ENCODE measurements at places on chromosomes 13 and 19.

DNA sequence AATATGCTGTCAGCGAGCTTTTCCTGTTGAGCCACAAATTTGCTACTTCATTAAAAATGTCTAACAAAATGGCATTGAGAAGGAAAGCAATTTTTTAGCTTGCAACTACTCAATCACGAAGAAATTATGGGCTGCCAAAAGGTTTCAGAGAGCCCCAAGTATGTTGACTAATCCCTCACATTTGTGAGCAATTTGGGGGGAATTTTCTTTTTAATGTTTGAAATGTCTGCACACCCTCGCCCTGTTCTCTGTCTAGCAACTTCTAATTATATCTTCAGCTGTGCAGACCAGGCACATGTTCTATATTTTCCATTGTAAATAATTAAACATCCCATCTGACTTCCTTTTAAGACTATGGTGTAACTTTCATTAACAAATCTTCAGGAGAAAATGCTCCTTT is 192.9 kb downstream of the DCT start:
- DNase-seq = no peak

DNA sequence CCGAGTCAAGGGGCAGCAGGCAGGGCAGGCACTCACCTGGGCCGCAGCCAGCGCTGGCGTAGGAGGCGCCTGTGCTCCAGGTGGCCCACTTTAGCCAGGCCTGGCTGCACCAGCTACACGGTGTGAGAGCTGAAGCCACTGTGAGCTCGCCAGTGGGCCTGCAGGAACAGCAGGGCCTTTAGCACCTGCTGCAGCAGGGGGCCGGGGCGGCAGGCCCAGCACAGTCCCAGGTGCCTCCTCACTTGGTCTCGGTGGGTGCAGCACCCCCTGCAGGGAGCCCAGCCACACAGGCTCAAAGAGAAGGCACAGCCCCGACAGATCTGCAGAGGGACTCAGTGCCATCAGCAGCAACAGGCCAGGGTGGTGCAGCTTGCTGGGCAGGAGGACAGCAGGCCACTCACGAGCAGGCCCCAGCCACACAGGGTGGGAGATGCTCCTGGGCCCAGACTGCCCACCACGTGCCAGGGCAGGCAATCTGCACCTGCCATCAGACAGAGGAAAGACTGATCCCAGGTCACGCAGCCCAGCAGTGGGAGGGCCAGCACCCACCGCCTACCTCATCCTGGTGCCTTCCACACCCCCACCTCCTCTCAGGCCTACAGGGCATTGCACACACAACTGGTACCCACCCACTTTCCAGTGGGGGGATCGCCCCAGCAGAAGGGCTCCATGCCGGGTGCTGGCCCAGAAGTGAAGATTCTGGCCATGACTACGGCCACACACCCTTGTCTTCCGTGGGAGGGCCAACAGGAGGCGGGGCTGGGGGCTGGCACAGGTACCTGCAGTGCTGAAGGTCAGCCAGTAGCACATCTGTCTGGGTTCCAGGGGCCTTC is 15.8 kb downstream of the ARHGAP33 start:
- peak; percentile 64 for DNase-seq

- no peak for DNase-seq
These were observed 18.6 kb downstream of the SERPINE3 start for GRCh38 chr13:51357928-51358595.

GRCh38 chr19:31570718-31571117 is 221.5 kb upstream of the TSHZ3 start:
- DNase-seq = peak; percentile 20

DNA sequence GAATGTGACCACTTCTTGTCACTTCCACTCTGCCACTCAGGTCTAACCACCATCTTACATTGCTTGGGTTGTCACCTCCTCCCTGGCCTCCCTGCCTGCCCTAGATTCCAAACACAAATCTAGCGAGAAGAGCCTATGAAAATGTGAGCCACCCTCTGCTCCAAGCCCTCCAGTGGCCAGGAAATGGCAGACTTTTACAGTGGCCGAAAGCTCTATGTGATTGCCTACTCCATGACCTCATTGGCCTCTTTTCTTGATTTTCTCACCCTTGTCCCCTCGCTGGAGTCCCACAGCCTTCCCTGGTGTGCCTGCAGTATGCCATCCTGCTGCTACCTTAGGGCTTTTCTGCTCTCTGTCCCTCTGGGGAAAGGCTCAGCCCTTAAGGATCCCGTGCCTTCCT is 84.2 kb downstream of the LRCH1 start:
- DNase-seq = peak; percentile 66

DNA sequence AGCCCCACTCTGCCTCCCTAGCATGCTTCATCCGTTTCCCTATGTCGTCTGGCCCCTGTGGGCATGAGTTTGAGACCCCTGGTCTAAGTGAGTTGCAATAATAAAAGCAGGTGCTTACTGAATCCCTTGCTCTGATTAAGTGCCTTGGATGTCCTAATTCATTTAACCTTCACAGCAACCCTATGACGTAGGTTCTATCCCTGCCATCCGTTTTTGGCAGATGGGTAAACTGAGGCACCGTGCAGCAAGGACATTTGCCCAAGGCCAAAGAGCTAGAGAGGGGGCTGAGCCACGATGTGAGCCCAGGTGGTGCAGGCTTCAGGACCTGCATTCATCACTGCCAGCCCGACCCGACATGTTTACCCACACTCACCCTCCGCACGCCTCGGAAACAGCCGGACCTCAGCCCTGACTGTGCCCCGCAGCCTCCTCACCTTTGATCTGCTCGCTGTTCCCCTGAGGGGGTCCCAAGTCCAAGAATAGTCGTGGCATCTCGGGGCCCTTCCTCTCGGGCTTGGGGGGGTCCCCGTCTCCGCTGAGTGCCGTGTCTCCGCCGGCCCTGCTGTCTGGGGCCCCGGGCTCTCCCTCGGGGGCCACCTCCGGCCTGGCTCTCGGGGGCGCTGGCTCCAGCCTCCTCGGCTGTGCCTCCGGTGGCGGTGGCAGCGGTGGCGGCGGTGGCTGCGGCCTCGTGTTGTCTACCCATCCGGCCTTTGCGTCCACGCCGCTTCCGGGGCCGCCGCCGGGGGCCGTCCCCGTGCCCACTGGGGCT is 14.5 kb downstream of the LMTK3 start:
- peak; percentile 44 for DNase-seq

DNA sequence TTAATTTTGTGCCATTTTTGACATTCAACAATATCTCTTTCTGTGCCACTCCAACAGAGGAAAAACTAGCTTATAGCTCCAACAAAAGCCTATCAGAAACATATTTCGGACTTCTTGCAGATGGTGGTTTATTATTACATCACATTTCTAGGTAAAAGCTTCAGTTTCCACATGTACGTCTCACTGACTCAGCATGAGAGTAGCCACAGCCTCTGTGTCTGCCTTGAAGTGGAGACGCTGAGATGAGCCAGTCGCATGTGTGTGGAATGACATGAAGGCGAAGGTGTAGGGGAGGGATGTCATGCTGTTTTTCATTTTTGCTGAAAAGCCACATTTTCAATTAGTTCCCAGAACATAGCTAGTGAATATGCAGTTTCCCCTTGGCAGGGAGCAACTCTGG is 598.6 kb downstream of the EFNB2 start:
- no peak for DNase-seq

DNA sequence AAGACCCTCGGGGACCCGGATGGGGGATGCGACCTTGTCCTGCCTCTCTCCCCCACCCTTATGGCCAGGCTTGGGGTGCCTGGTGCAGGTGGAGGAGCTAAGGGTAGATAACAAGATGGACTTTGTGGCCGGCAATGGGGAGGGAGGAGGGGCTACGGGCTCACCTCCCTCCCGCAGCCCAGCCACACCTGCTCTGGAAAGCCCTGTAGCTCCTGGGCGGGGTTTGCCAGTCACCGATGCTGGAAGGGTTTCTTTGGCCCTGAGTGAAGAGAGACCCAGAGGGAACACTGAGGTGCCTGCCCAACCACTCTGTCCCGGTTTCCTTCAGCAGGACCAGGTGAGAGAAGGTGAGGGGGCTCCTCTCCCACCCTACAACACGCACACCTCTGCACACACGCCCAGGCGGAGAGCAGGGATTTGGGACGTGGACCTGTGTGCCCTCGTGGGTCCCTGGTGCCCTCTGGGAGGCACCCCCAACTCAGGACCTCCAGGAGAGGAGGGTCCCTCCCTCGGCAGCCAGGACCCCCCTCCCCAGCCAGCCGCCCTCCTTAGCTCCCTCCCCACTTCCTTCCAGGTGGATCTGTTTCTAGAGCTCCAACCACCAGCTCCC is at the start of gene FUT2:
Gene FUT2 (plus strand): TSS at position 229 of the 610 bp plus-strand sequence. CDS start 6,986 bp downstream, outside the sequence.
- peak; percentile 89 for DNase-seq

- no peak for DNase-seq
These were observed 49.8 kb downstream of the VAV1 start for GRCh38 chr19:6822311-6822670.

All from endodermal cell (in vitro differentiated cells).